ENCODE measurements at places on chromosomes 2 and 18.

- no peak for DNase-seq
Observed at GRCh38 chr2:216739035-216739434, 43.7 kb upstream of the IGFBP5 start.

DNA sequence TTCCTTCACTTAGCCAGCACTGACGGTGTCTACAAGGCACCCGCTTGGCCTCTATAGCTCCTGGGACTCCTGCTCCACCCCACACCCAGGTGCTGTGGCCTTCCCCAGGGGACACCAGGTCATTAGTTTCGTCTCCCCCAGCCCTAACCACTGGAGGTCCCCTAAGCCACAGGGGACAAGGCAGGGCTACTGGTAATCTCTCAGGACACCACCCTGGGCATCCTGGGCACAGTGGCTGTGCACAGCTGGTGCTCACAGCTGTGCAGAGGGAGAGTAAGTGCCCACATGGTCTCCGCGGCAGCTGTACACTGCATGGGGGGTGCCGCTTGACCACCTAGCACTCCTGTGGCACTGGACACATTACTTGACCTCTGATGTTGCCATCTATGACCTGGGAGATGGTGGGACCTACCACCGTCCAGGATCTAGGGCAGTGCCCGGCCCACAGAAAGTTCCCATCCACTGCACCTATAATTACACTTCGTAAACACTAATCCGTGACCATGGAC, 134.0 kb downstream of the HDAC4 start:
- no peak for DNase-seq

DNA sequence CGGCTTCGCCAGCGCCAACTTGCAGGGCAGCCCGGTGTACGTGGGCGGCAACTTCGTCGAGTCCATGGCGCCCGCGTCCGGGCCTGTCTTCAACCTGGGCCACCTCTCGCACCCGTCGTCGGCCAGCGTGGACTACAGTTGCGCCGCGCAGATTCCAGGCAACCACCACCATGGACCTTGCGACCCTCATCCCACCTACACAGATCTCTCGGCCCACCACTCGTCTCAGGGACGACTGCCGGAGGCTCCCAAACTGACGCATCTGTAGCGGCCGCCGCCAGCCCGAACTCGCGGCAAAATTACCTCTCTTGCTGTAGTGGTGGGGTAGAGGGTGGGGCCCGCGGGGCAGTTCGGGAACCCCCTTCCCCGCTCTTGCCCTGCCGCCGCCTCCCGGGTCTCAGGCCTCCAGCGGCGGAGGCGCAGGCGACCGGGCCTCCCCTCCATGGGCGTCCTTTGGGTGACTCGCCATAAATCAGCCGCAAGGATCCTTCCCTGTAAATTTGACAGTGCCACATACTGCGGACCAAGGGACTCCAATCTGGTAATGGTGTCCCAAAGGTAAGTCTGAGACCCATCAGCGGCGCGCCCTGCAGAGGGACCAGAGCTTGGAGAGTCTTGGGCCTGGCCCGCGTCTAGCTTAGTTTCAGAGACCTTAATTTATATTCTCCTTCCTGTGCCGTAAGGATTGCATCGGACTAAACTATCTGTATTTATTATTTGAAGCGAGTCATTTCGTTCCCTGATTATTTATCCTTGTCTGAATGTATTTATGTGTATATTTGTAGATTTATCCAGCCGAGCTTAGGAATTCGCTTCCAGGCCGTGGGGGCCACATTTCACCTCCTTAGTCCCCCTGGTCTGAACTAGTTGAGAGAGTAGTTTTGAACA, 15.1 kb downstream of the HOXD3 start:
- no peak for DNase-seq

- no peak for DNase-seq
Observed at GRCh38 chr18:48827291-48828193, 123.2 kb downstream of the SMAD7 start.

DNA sequence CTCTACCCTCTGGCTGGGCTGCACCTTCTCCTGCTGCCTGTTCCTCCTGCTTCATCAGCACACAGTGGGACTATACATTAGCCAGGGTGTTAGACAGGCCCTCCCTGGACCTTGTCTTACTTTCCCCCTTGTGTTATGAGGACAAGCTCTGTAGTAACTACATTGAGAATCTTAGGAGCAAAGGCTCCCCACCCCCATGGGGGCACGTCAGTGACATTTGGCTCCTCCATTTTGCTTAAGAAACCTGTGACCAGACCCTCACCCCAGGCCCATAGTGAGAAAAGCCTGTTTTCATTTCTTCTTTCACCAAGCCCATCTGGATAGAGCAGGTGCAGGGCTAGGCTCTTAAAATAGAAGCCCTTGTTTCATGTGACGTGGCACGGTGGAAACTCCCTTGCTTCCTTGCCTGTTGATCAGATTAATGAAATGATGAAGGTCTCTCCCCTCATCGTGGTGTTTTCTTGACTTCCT, 146.7 kb downstream of the RPIA start:
- DNase-seq = no peak

DNA sequence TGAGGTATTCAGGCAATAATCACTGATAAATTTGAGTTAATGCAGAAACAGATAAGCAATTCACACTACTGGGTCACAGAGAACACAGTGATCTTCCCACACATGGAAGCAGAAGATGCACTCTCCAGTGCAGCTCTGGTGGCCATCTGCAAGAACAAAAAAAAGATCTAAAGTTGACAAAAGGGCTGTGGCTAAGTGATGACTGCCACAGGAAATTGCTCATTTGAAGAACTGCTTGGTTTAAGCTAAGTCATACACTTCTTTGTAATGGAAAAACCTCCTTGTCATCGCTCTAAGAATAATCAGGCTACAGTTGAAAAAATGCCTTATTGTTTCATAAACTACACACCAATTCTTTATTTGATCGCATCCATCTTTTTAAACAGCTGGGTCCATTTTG, 115.1 kb downstream of the DTNB start:
- DNase-seq = peak; percentile 32
